ENCODE measurements at places on chromosomes 5 and 9.
A peak's percentile ranks its signal among the peaks of the same experiment; 100 is the strongest.

GRCh38 chr5:134574521-134574920 lies 49.1 kb downstream of the JADE2 start:
- DNase-seq = no peak

GRCh38 chr5:105167092-105167491 lies 1604.5 kb upstream of the NUDT12 start:
- no peak for DNase-seq

- DNase-seq = no peak
Measured at GRCh38 chr5:172603251-172603806, 37.7 kb upstream of the NEURL1B start.

DNA sequence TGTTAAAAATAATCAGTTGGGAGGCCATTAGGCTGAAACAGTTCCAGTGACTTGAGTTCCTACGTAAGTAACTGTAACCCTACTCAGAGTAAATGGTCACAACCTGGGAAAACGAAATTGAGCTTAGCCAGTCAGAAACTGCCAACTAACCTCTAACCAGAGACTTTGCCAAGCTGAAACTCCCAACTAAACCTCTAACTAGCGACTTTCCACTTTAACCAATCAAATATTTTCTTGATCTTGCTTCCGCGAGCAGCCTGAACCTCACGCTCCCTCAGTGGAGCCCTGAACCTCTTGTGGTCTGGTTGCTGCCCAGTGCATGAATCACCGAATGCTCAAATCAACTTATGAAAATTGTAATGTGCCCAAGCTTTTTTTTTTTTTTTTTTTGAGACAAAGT lies 156.2 kb downstream of the MED10 start:
- DNase-seq = no peak

- no peak for DNase-seq
Measured at GRCh38 chr5:126368239-126368812, 54.9 kb upstream of the GRAMD2B start.

GRCh38 chr5:145579301-145579700 lies 255.8 kb downstream of the PRELID2 start:
- no peak for DNase-seq

- no peak for DNase-seq
Measured at GRCh38 chr5:16866273-16866672, 69.8 kb downstream of the MYO10 start.

DNA sequence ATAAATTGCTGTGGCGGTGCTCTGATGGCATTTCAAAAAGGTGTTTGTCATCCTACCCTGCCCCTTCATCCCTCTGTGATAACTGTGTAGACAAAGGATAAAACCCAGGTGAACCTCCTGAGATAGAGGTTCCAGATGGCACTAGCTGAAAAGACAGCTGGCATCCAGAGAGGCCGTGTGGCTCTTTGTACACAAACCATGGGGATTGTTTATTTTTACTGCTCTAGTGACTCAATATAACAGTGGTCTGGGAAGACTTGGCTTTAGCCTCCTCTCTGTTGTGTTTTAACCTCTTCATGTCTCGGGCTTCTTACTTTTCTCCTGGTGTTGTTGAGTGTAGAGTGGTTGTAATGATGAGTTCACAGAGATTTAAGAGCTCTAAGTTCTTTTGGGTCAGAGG lies 48.8 kb downstream of the SH3GL2 start:
- no peak for DNase-seq

- DNase-seq = no peak
Measured at GRCh38 chr5:68217047-68217355, 1.4 kb downstream of the PIK3R1 start.

DNA sequence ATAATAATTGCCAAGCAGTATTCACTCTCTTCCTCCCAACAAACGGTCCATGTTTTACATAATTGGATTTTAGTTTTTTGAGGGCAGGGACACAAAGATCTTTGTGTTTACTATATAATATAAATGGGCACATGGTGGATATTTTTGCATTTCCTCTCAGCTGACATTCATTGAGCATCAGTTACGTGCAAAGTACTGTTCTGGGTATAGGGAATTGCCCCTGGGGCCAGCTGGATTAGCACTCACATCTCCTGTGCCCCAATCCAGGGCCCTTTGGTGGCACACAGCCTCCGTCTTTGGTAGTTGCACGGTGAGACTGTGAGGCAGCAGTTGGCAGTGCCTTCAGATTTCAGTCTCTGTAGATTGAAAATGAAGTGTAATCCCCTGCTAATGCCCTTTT lies 1.6 kb downstream of the TDRD7 start:
- no peak for DNase-seq

DNA sequence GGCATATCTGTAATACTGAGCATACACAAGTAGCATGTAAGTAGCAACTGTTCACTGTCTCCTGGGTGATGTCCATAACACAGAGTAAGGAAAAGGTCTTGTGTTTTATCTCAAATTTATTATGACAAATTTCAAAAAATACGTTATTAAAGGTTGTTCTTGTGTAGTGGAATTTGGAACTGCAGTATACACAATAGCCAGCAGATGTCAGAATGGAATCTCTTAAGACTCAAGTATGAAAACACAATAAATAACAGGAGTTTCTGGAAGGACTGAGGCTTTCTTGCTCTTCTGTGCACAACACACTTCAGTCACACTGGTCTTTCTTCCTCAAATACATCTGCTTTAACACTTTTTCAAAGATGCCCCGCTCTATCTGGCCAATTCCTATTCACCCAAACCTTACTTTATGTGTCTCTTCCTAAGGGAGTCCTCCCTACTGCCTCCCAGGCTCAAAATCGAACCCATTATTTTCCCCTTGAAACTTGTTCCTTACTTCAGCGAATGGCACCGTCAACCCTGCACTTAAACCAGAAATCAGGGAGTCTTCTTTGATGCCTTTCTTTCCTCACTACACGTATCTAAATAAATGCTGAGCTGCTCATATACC lies 6.5 kb upstream of the FBXO10 start:
- no peak for DNase-seq

GRCh38 chr5:40410231-40410861 lies 269.4 kb upstream of the PTGER4 start:
- peak; percentile 19 for DNase-seq

GRCh38 chr5:124395287-124395686 lies 351.2 kb downstream of the ZNF608 start:
- no peak for DNase-seq

GRCh38 chr9:95409650-95410426 lies 92.3 kb upstream of the FANCC start:
- DNase-seq = no peak

- DNase-seq = no peak
Measured at GRCh38 chr9:79120941-79121340, 450.8 kb upstream of the TLE4 start.

DNA sequence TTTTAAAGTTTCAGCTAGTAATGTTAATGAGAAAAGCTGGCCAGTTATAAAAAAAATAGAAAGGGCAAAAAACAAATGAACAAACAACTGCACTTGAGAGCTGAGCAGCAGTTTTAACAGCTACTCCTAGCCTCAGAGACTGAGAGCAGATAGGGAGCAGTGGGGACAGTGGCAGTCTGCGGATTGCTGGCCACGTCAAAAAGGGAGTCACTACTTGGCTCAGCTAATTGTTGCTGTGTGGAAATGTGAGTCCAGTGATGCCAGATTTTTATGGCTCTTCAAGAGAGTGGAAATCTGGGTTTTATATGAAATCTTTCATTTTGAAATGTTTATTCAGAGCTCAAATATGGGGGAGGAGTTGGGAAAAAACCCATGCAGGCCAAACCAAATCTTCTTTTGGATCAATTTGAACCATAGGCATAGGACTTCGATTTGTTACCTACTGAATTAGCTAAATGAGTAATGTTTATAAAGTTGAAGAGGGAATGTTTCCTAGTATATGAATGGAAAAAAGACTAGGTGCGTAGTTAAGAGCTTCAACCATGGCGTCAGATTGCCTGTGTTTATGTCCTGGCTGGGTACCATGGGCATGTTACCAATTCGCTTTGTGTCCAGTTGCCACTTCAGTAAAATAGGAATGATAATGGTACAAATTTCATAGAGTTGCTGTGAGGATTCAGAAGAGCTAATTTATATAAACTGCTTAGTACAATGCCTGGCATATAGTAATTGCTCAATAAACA lies 102.1 kb downstream of the PAM start:
- no peak for DNase-seq

GRCh38 chr5:104353371-104353770 lies 790.8 kb upstream of the NUDT12 start:
- DNase-seq = no peak

- DNase-seq = peak; percentile 45
Measured at GRCh38 chr5:34915856-34916192, 313 bp downstream of the BRIX1 start.

GRCh38 chr9:89975024-89975423 lies 370.2 kb downstream of the GADD45G start:
- no peak for DNase-seq

- DNase-seq = no peak
Measured at GRCh38 chr9:101028346-101029314, at the start of gene PLPPR1. PLPPR1 (plus strand) TSS chr9:101028727.

GRCh38 chr9:128211186-128211980 lies 8.2 kb downstream of the DNM1 start:
- DNase-seq = no peak

DNA sequence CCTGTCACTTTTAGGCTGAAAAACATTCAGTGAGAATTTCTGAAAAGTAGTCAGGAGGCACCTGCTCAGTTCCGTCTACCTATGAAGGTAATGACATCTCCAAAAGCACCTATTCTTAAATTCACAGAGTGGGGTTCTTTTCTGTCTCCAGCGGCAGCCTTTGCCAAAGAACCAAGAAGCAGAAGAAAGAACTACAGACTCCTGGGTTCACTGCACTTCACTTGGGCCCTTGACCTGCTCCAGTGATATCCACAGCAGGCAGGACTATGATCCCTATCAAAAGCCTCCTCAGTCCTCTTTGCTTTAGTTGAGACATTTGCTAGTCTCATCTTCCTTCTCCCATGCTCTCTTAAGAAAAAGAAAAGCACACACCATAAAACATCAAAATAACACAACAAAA lies 19.7 kb upstream of the PLPP6 start:
- no peak for DNase-seq

DNA sequence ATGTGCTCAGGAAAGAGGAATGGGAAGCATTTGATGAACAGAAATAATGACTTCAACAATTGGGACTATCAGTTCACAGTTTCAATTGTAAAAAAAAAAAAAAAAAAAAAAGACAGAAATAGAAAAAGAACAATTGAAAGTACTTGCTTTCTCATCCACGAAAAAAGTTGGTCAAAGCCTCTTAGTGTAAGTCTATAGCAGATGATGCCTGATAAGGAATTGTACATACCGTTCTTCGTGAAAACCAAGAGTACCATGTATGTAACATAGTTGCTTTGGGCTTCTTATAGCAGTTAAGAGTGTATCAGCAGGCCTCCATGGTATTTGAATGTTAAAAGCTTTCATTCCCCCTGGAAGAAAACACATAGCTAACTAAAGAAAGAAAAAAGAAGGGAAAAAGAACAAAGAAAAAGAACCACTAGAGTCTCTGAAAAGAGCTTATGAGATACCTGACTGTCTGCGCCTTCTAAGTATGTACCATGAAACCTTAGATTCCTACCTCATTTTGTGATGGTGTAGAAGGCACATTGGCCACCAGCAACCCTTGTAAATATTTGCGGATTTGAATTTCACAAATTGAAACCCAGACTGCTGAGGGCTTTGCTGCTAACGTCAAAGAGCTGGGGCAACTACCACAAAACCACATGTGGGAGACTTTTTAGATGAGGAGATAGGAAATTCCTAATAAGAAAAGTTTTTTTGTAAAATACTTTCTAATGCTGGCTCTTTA lies 75.2 kb downstream of the TMC1 start:
- DNase-seq = no peak

- DNase-seq = no peak
Measured at GRCh38 chr9:128702949-128703615, 779 bp downstream of the PKN3 start.

- DNase-seq = no peak
Measured at GRCh38 chr9:673966-674526, 167.5 kb upstream of the DMRT1 start.

- no peak for DNase-seq
Measured at GRCh38 chr9:1202512-1203280, 152.5 kb downstream of the DMRT2 start.

- DNase-seq = no peak
Measured at GRCh38 chr5:8773046-8773615, 772.7 kb downstream of the SEMA5A start.

- no peak for DNase-seq
Measured at GRCh38 chr5:91132550-91132949, 250.6 kb downstream of the ARRDC3 start.

DNA sequence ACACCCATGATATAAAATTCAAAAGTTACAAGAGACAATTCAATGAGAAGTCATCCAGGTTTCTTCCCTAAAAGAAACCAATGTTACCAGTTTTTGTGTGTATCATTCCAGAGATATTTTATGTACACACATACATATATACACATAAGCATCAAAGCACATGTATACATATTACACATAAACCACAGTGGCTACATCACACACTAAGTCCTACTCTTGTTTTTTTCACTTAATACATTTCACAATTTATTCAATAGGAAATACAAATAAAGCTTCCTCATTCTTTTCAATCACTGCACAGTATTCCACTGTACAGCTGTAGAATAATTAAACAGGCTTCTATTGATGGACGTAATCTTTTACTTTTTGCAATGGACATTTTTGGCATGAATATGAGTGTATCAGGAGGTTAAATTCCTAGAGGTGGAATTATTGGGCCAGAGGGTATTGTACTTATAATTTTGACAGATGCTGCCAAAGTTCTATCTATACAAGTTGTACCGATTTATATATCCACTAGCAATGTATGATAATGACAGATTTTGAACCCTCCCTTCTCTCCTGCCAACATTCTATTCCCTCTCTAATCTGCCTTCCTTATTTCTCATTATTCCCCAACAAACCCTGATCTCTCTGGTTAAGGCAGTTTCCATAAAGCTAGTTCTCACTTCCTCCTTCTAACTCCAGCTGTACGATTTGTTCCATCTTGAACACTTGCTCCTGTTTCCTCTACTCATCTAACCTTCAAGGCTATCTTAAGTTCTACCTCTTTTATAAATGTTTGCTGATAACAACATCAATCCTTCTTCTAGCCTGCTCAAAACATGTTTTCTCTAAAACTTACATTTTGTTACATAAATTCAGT lies 35.2 kb downstream of the MRPS27 start:
- DNase-seq = no peak

DNA sequence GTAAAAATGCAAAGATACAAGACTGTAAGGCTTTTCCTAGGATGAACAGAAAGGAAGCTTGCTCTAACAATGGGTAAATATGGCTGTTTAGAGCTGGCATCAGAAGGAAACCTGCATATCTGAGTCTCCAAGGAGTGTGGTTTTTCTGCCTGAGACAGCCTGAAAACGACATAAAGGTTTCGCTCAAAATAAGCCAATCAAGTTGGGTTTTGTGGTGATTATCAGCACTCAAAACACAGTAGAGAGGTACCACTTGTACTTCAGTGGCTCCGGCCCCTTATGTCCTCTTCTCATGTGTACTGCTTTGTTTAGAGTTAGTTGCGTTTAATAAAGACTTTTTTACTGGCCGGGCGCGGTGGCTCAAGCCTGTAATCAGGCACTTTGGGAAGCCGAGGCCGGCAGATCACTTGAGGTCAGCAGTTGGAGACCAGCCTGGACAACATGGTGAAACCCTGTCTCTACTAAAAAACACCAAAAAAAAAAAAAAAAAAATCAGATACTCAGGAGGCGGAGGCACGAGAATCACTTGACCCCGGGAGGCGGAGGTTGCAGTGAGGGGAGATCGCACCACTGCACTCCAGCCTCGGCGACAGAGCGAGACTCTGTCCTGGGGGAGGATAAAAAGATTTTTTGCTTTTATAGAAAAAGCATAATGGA lies 39.4 kb downstream of the KLF9 start:
- no peak for DNase-seq

All from activated naive CD4-positive, alpha-beta T cell (primary cell).